Suppressor macrophage (primary cell): ENCODE measurements at places on chromosomes 4 and X.
A peak's percentile ranks its signal among the peaks of the same experiment; 100 is the strongest.

DNA sequence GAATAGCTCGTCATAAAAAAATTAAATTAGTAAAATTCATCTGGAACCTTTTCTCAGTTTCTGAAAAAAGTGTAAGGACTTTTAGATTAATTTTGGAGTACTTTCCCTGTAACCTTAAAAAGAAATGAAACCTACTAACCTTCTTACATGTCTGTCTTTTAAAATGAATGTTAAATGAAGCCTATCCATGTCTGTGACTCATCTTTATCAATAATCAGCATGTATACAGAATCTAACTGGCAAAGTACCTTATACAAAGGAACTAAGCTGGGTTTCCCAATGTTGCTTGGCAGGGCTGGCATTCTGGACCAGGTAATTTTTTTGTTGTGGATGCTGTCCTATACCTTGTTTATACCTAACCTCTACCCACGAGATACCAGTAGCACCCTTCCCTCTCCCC is 13.6 kb downstream of the FBXW7 start:
- DNase-seq: no peak

GRCh38 chr4:64539234-64539849 is 130.1 kb upstream of the TECRL start:
- peak; percentile 58 for DNase-seq

- DNase-seq: no peak
These were observed 74.6 kb upstream of the GRXCR1 start for GRCh38 chr4:42817913-42818312.

- DNase-seq: no peak
These were observed 121.6 kb upstream of the EPHA5 start for GRCh38 chr4:65791812-65792308.

GRCh38 chr4:55948726-55949481 is at the start of gene CEP135:
Gene CEP135, plus strand, starts transcription at chr4:55948945. Its CDS starts 3,186 bp downstream, at chr4:55952131.
- peak; percentile 98 for DNase-seq

GRCh38 chrX:134457708-134458107 is 2.3 kb upstream of the HPRT1 start:
- DNase-seq: no peak

- DNase-seq: no peak
These were observed 131.7 kb downstream of the STAG2 start for GRCh38 chrX:124093222-124093621.

- DNase-seq: no peak
These were observed 63.0 kb upstream of the LNX1 start for GRCh38 chr4:53654300-53654758.

DNA sequence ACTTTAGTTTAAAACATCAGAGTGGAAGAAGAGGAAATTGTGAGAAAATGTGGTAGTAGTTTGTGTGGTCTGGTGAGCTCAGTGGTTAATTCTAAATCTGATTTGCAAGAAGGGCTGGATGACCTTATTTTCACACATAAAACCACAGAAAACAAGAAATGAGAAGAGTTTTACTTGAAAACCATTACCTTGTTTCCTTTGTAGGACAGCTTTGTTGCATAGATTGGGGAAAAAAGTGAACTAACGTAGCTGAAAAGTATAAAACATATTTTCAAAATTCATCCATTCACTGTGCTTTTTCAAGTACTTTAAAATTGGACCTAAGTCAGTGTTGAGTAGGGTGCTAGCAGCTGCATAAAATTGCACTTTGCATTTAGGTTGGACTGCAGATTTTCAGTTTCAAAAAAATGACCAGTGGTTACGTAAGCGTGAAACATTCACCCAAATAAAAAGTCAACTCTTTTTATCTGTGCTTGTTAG is 211.3 kb downstream of the ARHGAP10 start:
- DNase-seq: no peak

DNA sequence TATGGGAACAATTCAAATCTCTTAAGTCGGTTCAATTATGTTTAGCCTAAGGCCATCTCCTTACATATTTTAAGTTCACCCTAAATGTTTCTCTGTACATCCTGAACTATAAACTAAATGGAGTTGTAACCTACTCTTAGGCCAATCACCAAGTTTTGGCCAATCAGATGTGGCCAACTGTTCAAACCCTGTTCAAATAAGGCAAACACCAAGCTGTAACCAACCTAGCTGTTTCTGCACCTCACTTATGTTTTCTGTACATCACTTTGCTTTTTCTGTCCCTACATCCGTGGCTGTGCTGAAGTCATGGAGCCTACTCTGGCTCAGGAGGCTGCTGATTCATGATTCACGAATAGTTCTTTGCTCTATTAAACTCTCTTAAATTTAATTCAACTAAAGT is 165.3 kb downstream of the GASK1B start:
- DNase-seq: no peak

DNA sequence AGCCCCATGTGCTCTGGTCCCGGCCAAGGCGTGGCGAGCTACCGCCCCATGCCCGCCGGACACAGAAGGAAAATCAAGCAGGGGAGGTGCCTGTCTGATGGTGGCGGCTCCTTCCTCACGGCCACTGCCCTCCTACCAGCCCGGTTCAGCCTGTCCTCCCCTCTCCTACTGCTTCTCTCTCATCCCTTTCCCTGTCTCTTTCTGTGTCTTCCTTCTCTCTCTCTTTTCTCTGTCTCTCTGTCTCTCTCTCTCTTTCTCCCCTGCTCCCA is 279.1 kb downstream of the ASMT start:
- DNase-seq: no peak

- no peak for DNase-seq
These were observed 22.4 kb upstream of the HPSE start for GRCh38 chr4:83356899-83357661.

GRCh38 chrX:108299704-108300103 is 138.5 kb downstream of the COL4A6 start:
- no peak for DNase-seq

GRCh38 chr4:127708985-127709384 is 21.2 kb upstream of the SLC25A31 start:
- DNase-seq: no peak

DNA sequence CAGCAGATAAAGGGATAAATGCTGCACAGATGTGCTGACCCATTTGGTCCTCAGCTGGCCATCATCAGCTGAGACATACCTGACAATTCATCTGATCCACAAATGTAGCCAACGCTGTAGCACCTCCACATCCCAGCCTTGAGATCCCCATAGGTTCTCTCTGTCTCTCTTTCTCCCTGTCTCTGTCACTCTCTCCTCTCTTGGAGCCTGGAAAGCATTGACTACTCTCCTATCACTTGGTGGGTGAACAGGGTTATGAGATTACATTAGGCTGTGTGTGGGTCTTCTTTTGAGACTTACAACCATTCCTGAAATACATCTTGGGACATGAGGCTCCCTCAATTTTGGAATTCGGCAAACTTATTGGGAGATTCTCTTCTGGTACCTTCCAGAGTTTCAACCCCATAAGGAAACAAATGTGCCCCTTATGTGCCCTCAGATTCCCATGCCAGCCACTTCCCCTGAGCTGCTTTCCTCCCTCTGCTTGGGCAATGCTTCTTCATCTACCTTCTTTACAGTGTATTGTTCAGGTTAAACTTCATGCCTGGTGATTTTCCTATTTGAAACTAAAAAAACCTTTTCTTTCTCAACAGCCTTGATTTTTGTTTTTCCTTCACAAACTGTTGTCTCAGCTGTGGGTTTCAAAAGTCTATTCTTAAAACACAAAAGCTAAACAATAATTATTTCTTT is 29.1 kb upstream of the FGF2 start:
- no peak for DNase-seq

GRCh38 chr4:26812049-26812714 is 48.5 kb upstream of the STIM2 start:
- DNase-seq: no peak

- no peak for DNase-seq
These were observed 213.8 kb upstream of the LDB2 start for GRCh38 chr4:17112292-17112659.

DNA sequence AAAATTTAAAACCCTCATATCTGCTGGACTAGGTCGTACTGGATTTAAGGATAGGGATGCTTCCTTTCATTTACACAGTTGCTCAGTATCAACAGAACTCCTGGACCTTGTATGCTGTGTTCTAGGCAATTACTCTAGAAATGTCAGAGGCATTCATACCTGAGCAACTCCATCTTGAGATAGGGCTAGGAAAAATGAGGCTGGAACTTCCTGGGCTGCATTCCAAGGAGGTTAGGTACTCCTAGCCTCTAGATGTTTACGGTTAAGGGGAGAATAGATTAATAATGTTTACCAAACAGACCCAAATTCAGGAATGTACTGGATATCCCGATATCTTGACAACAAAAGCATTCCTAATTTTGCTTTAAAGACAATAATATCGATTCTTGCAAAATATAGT is 84.7 kb upstream of the NLGN4X start:
- no peak for DNase-seq

DNA sequence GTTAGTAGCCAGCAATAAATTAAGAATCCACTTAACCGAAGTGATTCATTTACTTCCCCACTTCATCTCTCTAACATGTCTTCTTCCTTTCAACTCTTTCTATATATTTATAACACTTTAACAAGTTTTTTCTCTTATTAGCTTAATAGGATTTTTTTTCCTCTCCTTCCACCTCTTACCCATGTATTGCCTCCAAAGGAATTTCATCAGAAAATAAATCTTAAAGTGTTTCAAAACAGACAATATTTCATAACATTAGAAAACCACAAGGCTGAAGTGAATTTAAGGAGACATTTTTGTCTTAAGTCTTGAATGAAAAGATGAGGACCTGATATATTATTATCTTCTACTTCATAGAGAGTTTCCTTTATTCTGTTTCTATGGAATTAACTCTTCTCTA is 101.5 kb downstream of the PDGFC start:
- DNase-seq: no peak

GRCh38 chrX:91414713-91415112 is 19.9 kb upstream of the PABPC5 start:
- DNase-seq: peak; percentile 2

GRCh38 chr4:127484117-127484516 is 148.6 kb upstream of the INTU start:
- DNase-seq: no peak

DNA sequence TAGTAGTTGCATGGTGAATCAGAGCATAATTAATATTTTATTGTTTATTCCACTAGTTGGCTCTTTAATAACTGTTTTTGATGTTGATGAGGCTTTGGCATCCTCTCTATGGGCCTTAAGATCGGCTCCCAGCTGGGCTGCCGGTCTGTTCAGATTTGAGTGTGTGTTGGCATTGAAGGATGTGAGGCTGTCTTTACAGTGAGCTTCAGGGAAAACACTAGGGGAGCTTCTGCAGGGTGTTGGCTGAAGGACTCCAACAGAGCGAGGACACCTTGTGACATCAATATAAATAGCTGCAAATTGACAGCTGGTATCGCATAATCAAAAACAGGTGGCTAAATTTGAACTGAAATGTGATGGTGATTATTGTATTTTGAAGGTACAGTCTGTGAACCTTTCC is 322.0 kb downstream of the FSTL5 start:
- DNase-seq: no peak

DNA sequence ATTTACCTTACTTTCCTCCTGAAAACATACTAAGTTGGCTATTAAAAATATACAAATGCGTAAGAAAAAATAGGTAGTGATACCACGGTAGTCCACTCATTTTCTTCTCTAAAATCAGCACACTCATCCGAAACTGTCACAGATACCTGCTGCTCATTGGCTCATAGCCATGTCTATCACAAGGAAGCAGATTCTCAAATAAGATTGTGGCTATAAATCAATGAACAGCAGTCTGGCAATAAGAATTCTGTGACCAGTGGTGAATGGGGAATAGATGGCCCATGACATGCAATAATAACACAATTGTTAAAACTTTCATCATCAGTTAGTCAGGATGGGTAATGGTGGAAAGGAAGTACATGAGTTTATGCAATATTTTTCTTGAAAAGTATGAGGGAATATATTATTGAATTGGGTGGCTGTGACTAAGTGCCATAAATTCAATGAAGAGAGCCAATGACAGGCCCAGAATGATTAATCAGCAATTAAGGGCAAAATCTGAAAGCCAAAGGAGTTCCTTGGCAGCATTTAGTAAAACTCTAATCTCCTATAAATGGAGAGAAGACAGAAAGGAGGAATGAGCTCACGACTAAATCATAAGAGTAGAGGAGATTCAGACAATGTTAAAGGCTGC is 202.3 kb upstream of the NEIL3 start:
- DNase-seq: no peak

DNA sequence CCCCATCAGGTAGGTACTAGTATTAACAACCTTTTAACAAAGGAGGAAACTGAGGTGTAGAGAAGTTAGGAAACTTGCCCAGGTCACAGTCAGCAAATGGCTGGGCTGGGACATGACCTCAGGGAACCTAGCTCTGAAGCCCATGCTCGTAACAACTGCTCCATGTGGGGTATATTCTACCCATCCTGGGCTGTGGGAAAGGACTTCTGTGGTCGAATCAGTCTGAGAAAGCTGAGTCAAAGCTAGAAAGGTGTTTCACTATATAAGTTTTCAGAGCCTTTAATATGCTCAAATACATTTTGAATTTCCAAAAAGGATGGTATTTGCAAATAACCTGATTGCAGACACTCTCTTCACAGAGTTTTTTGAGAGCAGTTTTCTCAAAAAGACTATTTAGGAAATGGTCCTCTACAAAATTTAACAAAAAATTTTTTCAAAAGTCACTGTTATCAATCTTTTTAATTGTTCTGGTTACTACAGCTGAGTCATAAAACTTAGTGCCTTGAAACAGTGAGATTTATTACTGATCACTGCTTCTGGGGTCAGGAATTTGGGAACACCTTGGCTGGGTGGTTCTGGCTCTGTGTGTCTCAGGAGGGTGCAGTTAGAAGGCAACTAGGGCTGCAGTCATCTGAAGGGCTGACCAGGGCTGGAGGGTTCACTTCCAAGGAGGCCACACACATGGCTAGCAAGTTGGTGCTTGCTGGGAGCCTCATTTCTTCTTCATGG is 53.6 kb downstream of the NSG1 start:
- no peak for DNase-seq

GRCh38 chr4:6299875-6300274 is 30.2 kb downstream of the WFS1 start:
- no peak for DNase-seq

GRCh38 chr4:188783606-188784160 is 644.4 kb downstream of the TRIML1 start:
- DNase-seq: no peak
